ENCODE measurements at places on chromosomes 4 and X.

DNA sequence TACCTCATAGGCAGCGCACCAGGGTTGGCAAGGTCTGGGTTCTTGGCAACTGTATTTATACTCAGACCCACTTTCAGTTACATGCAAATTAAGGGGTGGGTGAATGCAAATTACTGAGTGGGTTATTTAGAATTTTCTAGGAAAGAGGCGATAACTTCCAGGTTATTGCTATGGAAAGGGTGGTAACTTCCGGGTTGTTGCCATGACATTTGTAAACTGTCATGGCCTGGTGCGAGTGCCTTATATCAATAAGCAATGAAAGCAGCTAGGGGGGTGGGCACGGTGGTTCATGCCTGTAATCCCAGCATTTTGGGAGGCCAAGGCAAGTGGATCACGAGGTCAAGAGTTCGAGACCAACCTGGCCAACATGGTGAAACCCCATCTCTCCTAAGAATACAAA, 57.5 kb upstream of the SLC7A3 start:
- DNase-seq, result no peak

DNA sequence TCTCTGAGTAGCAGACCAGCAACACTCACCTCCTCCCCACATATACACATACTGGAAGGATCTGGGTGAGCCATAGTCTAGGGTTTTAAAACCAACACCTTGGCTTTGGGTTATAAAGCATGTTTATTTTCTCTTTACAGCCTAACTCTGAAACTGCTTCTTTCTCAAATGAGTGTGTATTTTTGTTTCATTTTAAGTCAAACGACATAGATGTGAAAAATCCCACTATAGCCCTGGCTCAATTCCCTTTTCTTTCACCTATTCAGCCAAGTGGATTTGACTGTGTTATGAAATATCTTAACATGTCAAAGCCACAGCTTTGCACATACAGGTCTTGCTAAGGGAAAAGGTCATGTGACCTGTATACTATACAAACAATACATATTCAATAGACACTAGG, 13.8 kb downstream of the NEXMIF start:
- DNase-seq, result no peak

- DNase-seq, result peak; percentile 69
These were observed 5.0 kb downstream of the TACC3 start for GRCh38 chr4:1726146-1726934.

DNA sequence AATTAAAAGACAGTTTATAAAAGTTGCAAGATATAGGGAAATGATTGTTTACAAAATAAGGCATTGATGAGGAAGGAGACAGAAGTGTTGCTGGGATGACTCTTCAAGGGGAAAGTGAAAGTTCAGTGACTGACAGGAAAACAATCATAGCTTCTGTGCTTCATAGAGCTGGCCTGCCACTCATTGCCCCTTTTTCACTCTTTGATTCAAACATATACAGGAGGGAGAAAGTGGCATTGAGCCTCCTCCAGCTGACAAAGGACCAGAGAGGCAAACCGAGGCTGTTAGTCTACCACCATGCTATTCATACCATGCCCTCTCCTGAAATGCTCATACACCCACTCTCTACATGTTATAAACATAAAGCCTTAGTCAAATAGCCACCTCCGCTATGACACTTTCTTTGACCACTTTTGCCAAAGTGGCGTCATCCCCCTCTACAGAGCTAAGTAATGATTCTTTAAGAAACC, 79.2 kb upstream of the ATOH1 start:
- DNase-seq, result no peak

GRCh38 chrX:118751950-118752783, 24.8 kb downstream of the IL13RA1 start:
- no peak for DNase-seq

DNA sequence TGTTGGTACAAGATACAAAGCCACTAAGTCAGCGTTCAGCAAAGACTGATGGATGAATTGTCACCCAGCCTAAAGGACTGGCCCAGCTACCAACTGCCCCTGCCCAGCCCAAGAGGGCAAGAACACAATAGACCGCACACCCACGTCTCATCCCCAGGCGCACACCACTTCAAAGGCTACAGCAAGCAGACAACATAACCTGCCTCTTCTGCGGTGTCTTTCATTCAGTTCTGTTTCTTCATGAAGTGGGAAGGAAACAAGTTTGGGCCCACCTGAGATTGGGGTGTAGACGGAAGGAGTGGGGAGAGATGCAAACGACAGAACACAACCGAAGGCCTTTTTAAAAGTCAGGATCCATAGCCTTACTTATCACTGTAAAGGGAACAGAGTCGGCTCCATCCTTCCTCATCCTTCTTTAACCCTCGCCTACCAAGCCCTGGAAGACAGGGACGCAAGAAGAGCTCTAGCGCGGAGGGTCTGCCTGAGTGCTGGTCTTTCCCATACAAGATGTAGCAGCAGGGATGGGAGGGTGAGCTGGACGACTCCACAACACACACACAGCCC, 691 bp downstream of the SCARB2 start:
- DNase-seq, result no peak

- no peak for DNase-seq
These were observed 6.2 kb upstream of the AFF1 start for GRCh38 chr4:86928400-86929255.

DNA sequence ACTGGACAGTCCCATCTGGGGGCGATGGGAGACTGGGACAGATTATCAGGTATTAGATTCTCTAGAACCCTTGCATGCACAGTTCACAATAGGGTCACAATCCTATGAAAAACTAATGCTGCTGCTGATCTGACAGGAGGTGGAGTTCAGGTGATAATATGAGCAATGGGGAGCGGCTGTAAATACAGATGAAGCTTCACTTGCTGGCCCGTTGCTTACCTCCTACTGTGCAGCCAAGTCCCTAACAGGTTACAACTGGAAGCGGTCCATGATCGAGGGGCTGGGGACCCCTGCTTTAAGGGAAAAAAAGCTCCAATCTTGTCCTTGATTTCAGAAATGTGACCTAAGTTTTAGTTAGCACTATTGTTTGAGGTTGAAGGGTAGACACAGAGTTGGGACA, 175.2 kb downstream of the ZNF330 start:
- no peak for DNase-seq

DNA sequence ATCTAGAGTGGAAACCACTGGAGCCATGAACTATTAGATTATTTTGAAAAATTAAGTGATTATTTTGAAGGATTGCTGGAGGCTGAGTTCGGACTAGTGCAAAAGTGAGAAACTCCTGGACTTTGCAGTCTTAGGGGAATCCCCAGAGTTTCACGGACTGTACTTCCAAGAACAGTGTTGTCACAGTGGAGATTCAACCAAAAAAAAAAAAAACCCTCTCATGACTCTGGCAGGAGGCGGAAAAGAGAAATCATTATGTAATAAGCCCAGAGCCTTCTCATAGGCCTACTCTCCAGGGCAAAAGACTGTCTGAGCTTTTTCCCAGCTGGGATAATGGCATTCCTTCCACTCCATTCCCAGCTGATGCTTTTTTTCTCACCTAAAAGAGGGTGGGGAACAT, 16.8 kb upstream of the C4orf51 start:
- no peak for DNase-seq

DNA sequence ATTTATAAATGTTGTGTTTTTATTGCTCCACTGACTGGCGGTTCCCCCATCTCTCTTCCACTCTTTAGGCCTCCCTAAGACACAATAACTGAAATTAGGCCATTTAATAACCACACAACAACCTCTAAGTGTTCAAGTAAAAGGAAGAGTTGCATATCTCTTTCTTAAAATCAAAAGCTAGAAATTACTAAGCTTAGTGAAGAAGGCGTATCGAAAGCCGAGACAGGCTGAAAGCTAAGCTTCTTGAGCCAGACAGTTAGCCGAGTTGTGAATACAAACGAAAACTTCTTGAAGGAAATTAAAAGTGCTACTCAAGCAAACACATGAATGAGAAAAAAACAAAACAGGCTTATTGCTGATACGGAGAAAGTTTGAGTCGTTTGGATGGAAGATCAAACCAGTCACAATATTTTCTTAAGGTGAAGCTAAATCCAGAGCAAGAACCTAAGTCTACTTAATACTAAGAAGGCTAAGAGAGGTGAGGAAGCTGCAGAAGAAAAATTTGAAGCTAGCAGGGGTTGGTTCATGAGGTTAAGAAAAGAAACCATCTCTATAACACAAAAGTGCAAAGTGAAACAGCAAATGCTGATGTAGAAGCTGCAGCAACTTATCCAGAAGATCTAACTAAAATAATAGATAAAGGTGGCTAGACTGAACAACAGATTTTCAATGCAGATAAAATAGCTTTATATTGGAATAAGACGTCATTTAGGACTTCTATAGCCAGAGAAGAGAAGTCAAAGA, 194.0 kb upstream of the TTC29 start:
- DNase-seq, result no peak

- DNase-seq, result no peak
These were observed 227.2 kb upstream of the PSAPL1 start for GRCh38 chr4:7661846-7662506.

- DNase-seq, result no peak
These were observed 99.1 kb upstream of the AFAP1 start for GRCh38 chr4:8038719-8039251.

DNA sequence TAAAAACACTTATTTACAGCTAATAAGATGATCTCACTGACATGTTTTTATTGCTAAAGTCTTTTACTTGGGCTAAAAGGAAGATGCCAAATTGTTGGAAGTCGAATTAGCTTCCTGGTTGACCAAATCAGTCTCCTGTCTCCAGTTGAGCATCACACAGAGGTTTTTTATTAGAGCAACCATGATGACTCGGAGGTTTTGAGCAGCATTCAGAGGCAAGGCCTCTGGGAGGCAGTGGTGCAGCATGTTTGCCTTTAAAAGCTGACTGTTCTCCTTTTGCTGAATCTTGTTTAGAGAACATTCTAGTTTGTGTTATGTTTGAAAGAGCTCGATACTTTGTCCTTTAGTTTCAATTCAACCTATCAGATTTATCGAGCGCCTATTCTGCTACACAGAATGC, 2.1 kb downstream of the UCHL1 start:
- DNase-seq, result no peak

DNA sequence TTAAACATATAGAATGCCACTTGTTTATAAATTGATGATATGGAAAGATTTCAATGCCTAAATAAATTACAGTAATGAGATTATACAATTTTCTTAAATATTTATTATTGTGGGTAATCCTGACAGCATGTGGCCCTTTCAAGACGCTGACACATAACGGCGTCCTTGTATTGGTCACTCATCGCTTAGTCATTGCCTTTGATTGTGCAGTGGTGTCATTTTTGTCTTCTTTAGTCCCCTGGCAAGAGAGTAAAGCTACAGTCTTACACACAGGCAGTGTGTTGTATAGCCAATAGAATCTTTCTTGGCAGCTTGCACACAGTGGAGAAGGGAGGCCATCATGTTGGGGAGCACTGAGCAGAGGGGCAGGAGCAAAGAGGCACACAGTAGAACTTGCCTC, 361.8 kb upstream of the GALNT7 start:
- DNase-seq, result no peak

DNA sequence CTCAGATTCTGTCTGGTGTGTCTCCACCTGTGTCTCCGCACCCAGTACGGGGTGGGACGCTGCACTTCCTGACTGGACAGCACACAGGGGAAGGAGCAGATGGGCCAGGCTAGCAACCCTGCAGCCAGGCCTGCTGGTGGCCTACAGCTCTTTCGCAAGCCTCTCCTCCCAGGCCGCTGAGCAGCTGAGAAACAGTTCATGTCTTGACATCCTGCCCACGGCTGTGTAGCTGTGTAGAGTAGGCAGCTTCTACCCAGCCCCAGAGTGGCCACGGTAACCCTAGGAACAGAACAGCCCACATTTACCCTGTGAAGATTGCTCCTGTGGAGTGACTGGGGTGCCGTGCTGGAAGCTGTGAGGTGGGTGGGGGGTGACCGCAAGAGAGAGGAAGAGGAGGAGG, 38.9 kb downstream of the CCNQ start:
- no peak for DNase-seq

- no peak for DNase-seq
These were observed 21.6 kb downstream of the CD38 start for GRCh38 chr4:15799701-15800100.

DNA sequence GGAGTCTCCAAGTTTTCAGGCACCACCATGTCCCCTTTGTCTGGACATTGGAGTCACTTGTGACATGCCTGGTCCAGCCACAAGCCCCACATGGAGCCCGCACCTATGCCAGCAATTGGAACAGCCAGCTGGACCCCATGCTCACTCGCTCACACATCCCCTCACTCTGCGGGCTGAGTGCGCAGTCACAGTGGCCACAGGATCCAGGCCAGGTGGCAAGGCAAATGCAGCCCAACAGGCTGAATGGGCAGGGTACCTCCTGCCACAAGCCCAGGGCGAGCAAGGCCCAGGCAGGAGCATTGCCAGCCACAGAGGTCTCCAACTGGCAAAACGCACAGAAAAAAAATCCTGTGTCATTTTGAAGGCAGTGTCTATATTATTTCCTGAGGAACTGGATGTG, 82.0 kb downstream of the ANXA10 start:
- DNase-seq, result no peak

- no peak for DNase-seq
These were observed 15.7 kb downstream of the PGAM4 start for GRCh38 chrX:77953708-77954107.

GRCh38 chrX:40727093-40727492, 8.2 kb downstream of the MED14 start:
- no peak for DNase-seq

GRCh38 chr4:182873289-182873688, 43.9 kb downstream of the DCTD start:
- no peak for DNase-seq

GRCh38 chr4:41878991-41879491, 56.2 kb upstream of the TMEM33 start:
- DNase-seq, result no peak

DNA sequence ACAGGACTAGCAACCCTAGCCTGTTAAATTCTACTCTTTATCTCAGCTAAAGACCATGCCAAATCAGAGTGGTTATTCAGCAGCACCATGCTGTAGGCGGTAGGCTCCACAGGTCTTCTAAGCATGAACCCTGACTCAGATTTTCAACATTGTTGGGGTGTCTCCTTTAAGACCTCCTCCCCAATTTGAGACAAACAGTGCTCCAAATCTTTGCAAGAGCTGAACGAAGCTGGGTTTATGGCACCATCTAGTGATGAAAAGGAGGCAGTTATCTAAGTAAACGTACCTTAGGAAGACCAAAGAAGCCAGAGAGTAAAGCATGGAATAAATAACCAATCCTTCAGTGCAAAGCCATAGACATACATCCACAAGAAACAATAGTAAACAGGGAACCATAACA, 334.5 kb upstream of the SLC7A11 start:
- no peak for DNase-seq

DNA sequence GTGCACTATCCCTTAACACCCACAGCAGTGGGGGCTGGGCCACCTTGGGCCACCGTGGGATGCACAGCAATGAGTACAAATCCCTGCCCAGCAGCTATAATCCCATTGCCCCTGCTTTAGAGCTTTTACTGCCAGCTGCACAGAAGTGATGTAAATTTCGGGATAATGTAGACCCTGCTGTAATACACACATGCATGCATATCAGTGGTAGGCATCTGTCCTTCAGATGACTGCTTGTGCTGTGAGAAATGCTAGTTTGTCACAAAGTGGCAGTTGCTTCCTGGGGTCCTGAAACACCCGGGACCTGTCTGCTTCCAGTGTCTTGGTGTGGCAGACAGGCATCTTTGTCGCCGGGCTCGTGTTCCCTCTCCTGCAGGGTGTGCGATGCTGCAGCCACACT, 14.1 kb downstream of the NSG1 start:
- no peak for DNase-seq
